ENCODE measurements at places on chromosomes 1 and 21.

DNA sequence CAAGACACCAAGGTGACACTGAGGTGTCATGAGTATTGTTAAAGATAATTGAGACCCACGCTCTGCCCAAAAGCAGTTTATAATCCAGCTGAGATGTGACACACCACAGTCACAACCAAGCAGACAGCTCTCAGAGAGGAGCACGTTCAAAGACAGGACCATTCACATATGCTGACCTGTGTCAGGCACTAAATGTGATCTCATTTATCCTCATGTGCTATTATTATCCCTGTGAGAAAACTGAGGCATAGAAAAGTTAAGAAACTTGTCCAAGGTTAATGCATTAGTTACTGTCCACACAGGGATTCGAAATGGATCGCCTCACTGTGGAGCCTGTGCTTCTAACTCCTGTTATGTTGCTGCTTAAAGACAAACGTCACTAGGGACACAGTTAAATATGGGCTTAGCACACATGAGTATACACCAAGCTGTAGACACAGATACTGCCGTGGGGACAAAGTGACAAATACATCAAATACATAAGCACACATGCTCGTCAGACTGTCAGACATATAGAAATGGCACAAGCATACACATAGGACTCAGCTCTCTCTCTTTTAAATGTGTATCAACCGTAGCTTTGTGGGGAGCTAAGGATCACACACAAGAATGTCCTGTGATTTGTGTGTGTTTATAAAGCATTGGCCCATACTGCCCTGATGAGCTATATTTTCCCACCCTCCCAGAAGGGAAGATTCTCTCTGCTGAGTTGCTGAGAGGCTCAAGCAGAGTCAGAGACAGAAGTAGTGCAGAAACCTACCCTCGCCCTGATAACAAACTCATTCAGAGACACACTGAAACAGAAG lies 3.5 kb upstream of the IGSF8 start:
- DNase-seq, result no peak

DNA sequence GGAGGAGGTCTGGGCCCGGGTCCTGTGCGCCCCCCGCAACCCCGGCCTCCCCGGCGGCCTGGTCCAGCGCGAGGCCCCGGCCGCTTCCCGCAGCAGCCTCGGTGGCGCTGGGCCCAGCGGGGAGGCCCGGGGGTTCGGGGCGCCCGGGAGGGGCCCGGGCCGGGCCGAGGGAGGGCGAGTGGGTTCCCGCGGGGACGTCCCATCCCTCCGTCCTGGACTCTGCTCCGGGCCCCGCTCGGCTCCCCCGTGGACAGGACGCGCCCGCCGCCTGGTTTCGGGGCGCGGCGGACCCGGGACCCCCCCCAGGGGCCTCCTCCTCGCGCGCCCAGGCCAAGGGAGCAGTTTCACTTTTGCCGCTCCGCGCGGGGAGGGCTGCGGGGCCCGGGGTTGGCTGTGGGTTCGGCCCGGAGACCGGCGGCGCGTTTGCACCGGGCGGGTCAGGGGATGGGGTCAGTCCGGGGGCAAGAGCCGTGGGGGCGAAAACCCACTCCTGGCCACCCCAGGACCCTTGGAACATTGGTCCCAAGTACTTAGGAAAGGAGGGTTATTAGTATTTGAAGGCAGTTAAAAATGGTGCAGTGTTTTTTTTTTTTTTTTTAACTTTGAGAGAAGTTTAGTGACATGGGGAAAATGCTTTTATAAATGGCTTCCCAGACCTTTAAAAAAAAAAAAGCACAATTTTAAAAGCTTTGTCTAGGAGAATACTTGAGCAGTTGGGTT lies 677 bp downstream of the AGPAT3 start:
- DNase-seq, result no peak

GRCh38 chr1:171422511-171422910 lies 62.8 kb upstream of the PRRC2C start:
- no peak for DNase-seq

DNA sequence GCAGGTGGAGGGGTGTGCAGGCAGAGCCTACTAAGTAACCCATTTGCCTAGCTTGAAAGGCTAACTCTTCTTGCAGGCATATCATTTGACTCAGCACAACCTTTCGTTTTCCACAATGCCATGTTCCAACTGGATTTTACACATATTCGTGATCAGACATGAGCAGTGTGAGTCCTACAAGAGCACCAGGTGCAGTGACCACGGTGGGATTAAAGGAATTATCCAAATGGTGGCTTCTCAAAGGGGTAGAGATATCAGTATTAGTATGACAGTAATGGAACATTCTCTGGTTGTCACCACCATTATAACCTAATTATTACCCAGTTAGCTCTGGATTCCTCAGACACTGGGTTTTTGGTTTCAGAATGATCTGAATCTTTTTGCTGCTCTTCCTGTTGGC lies 323.5 kb downstream of the LMO4 start:
- DNase-seq, result no peak

DNA sequence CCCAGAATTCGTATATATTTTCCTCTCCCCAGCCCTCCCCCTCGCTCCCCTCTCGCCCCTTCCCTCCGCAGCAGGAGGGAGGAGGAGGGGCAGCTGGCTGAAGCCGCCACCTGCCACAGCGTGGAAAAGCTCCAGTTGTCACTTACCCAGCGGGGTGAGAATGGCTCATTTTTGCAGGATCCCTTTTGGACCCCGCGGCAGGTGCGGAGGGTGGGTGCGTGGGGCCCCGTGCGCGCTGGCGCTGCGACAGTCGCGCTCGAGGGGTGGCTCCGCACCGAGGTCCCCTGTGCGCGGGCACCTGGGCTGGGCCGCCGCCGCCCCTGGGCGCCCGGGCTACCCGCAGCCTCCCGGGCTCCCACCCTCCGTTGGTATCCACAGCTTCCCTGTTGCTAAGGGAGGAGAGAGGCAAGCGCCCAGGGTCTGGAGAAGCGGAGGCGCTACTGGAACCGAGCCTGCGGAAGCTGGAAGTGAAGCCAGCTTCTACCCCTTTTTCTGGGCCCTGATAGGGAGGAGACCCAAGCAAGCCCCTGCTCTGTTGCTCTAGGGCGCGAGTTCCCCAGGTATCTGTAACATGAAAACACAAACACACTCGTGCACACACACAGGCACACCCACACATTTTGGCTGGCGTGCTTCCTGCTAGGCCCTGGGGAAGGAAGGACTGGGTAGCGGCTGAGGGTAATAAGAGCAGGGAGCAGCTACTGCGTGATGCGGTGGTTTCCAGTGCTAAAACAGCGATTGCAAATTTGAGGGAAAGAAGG lies at the start of gene ERICH3:
Gene ERICH3, minus strand, starts transcription at position 442 of the 761 bp plus-strand sequence. Its CDS starts 273 bp downstream, at position 169.
- peak; percentile 43 for DNase-seq

GRCh38 chr1:191674626-191675179 lies 483.6 kb upstream of the RGS18 start:
- DNase-seq, result no peak

Measured in NCI-H1694 (cell line).